Keratinocyte (primary cell): ENCODE measurements at places on chromosomes 11 and 22.

GRCh38 chr11:74932797-74933196 is 16.1 kb downstream of the XRRA1 start:
- peaks cover 6% of the 10 kb centered on the region for H3K36me3 ChIP-seq
- peak overlapping the region; percentile 69 for H3K27ac ChIP-seq
- H3K4me1 ChIP-seq = peaks cover 23% of the 10 kb centered on the region
- no peaks in the 10 kb centered on the region for H3K27me3 ChIP-seq
- H3K4me3 ChIP-seq = no peak overlapping the region
- peak; percentile 57 for DNase-seq

GRCh38 chr22:41237036-41237706 is 3.6 kb downstream of the CHADL start:
- no peak for DNase-seq
- H3K36me3 ChIP-seq = no peaks in the 10 kb centered on the region
- H3K27ac ChIP-seq = no peak overlapping the region
- no peak overlapping the region for H3K4me3 ChIP-seq
- H3K4me1 ChIP-seq = peaks cover 16% of the 10 kb centered on the region

DNA sequence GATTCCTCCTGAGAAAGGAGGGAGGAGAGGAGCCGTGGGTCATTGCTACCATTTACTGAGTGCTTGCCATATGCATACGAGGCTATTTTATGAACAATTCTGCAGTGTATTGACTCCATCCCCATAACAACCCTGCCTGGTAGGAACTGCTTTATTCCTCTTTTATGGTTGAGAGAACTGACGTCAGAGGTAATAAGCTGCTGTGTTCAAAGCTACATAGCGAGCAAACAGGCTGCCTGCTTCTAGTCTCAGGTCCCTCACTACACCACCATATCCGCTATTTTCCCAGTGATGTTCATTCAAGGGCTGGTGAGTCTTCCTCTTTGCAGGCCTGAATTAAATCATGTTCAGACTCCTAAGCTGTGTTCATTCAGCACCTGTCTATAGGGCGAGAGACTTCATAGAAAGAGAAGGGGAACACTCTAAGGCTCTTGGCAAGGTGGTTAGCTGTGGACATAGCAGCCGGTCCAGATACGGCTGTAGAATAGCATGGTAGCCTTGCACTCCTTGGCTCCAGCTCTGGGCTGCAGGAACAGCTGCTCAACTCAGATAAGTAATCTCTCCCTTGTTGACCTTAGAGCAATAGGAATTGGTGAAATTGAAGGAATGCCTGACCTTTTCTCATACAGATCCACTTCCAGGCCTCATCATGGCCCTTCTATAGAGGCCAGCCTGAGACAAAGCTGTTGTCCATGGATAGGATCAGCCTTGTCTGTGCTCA is 82.6 kb downstream of the MICAL2 start:
- peaks cover 51% of the 10 kb centered on the region for H3K4me1 ChIP-seq
- H3K4me3 ChIP-seq = no peak overlapping the region
- H3K27me3 ChIP-seq = no peaks in the 10 kb centered on the region
- DNase-seq = no peak

DNA sequence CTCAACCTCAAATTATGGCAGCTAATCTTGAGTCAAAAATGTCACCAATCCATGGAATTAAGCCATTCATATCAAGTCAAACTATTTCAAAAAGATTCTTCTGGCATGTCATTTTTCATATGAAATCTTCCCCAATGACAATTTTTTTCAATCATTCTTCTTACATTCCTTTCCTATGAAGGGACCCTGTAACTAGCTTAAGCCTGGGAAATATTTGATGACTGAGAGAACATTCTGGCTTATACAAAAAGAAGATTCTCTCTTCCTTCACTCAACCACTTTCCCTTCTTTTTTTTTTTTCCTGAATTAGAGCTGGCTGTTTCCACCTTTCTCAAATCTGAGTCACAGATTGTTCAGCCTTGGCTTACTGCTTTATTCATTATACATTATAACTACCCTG is 903.7 kb downstream of the FAM181B start:
- no peaks in the 10 kb centered on the region for H3K4me1 ChIP-seq
- H3K27me3 ChIP-seq = no peaks in the 10 kb centered on the region
- H3K4me3 ChIP-seq = no peak overlapping the region
- no peaks in the 10 kb centered on the region for H3K36me3 ChIP-seq
- no peak overlapping the region for H3K27ac ChIP-seq

DNA sequence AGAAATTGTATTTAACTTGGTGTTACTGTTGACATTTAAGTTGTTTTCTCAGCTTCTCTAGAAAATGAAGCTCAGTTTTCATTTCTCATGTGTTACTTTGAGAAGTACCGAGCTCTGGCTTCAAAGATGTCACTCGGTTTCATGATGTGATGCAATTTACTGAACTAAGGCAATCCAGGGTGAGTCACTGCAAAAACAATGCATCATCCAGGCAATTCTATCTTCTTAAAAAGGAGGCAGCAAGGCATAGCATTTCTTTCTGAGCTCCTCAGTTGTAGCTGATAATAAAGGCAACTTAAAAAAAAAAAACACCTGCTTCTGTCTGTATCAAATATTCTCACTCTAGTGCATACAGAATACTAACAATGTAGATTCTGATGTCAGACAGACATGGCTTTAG is 91.1 kb upstream of the KCNA4 start:
- H3K27ac ChIP-seq = no peak overlapping the region
- no peaks in the 10 kb centered on the region for H3K4me1 ChIP-seq
- no peak for DNase-seq

DNA sequence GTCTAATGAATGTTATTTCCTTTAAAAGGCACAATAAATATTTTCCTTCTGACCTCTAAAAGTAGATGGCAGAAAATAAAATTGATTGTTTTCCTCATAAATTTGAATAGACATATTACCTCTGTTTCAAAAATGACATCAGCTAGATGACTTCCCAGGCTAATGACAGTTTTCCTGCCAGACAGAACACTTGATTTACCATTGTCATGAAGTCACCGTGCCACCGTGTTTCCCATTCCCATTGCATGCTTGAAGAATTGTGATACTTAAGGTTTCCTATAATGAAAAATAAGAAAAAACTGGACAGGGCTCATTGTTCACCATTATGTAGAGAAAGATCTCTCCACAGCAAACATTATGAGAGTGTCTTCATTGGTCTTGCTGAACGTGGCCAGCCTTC is 151.1 kb downstream of the NCAM1 start:
- H3K36me3 ChIP-seq = no peaks in the 10 kb centered on the region
- H3K27ac ChIP-seq = no peak overlapping the region
- no peaks in the 10 kb centered on the region for H3K27me3 ChIP-seq
- H3K4me3 ChIP-seq = no peak overlapping the region
- DNase-seq = no peak

DNA sequence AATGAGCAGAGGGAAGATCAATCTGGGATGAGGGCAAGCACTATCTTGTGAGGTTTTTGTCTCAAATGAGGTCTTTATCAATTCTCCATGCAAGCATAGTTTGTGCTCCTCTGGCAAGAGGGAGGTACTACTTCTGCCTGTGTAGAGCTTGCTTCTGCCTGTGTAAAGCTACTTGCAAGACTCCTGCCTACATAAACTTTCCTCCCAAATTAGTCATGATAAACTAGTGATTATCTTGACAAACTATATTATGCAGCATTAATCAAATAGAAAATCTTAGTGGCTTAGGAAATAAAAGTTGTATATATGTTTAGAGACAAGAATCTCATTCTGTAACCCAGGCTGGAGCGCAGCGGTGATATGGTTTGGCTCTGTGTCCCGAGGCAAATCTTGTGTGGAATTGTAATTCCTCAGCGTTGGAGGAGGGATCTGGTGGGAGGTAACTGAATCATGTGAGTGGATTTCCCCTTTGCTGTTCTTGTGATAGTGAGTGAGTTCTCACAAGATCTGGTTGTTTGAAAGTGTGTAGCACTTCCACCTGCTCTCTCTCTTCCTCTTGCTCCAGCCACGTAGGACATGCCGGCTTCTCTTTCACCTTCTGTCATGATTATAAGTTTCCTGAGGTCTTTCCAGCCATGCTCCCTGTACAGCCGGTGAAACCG is 8.0 kb upstream of the MMP10 start:
- no peak overlapping the region for H3K4me3 ChIP-seq
- H3K27ac ChIP-seq = no peak overlapping the region
- no peak for DNase-seq
- peaks cover 5% of the 10 kb centered on the region for H3K4me1 ChIP-seq
- H3K36me3 ChIP-seq = no peaks in the 10 kb centered on the region
- H3K27me3 ChIP-seq = no peaks in the 10 kb centered on the region

DNA sequence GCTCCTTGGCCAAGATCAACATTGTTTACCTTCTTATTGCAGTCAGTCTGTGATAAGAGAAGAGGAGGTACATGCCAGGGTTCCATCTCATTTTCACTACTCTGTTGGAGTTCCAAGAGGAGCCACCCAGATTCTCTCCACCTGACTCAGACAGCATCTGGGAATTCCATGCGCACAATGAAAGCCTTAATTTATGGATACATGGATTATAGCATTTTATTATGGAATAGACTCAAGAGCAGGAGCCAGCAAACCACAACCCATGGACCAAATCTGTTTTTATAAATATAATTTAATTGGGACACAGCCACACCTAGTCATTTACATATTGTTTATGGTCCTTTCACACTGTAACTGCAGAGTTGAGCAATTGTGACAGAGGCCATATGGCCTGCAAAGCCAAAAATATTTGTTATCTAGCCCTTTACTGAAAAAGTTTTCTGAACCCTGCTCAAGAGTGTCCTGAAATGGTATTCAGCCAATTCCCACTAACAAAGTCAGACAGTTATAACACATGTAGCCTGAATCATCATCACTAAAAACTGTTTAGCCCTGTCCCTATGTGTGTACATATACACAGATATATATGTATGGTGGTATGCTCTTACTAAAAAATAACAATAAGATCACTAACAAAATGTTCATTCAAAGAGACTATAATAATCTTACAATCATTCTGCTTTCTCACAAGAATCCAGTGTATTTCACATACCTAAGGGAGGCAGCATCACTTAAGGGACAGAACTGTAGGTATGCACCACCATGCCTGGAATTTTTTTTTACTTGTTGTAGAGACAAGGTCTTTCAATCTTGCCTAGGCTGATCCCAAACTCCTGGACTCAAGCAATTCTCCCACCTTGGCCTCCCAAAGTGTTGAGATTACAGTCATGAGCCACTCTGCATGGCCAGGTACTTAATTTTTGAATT is 104.5 kb upstream of the TEAD1 start:
- H3K4me3 ChIP-seq = no peak overlapping the region
- no peak for DNase-seq
- peaks cover 22% of the 10 kb centered on the region for H3K27me3 ChIP-seq
- no peak overlapping the region for H3K27ac ChIP-seq
- H3K36me3 ChIP-seq = no peaks in the 10 kb centered on the region
- H3K4me1 ChIP-seq = no peaks in the 10 kb centered on the region

GRCh38 chr11:67265633-67266448 is 432 bp upstream of the GRK2 start:
- DNase-seq = no peak
- peak overlapping the region; percentile 45 for H3K4me3 ChIP-seq
- peak overlapping the region; percentile 7 for H3K27ac ChIP-seq
- H3K36me3 ChIP-seq = peaks cover 8% of the 10 kb centered on the region
- H3K4me1 ChIP-seq = peaks cover 87% of the 10 kb centered on the region

GRCh38 chr11:8100605-8101004 is 19.6 kb downstream of the TUB start:
- H3K27me3 ChIP-seq = no peaks in the 10 kb centered on the region
- H3K27ac ChIP-seq = no peak overlapping the region
- H3K4me3 ChIP-seq = no peak overlapping the region
- H3K4me1 ChIP-seq = peaks cover 9% of the 10 kb centered on the region
- H3K36me3 ChIP-seq = no peaks in the 10 kb centered on the region

GRCh38 chr22:49424893-49425270 is 402.8 kb downstream of the BRD1 start:
- no peak overlapping the region for H3K4me3 ChIP-seq
- no peaks in the 10 kb centered on the region for H3K36me3 ChIP-seq
- H3K27ac ChIP-seq = no peak overlapping the region
- no peaks in the 10 kb centered on the region for H3K4me1 ChIP-seq

- H3K27ac ChIP-seq = no peak overlapping the region
- no peak overlapping the region for H3K4me3 ChIP-seq
- no peak for DNase-seq
These were observed 177.3 kb upstream of the C11orf58 start for GRCh38 chr11:16561150-16561549.

GRCh38 chr11:81673001-81673400 is 1060.7 kb downstream of the FAM181B start:
- no peak overlapping the region for H3K27ac ChIP-seq
- H3K27me3 ChIP-seq = no peaks in the 10 kb centered on the region
- DNase-seq = no peak
- no peak overlapping the region for H3K4me3 ChIP-seq

DNA sequence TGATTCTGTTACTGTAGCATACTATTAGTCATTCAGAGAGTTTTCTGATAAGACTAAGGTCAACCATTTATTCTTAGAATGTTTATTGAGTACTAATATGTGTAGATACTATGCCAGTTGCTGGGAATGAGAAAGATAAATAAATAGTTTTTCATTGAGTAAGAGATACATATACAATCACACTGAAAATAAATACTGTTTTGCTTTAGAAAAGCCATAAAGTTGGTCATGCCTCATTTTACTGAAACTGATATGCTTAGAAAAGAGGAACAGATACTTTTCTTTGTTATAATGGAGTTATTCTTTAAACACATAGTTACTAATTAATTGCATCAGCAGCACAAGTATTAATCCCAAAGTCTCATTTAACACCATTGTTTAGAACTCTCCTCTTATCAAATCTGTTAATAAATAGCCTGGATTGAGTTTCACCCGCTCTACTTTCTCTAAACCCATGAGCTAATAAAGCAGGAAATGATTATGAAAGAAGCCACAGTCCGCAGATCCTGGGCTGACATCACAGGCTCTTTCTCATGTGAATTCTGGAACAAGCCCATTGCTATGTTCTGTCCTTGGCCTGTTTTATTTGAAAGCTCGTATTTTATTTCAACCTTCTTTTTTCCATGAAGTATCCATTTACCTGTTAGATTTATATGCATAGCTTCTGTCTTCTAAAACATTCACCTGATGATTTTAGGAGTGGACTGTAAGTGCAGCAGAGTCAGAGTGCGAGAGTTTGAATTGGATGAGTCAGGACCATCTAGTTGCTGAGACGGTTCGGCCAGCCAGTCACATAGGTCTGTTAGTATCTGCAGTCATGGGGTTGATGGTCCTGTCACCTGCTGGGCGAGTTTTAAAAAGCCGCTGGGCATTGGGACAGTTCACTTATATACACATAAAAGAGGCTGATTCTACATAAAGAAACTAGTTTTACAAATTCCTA is 35.5 kb downstream of the PIWIL4 start:
- no peaks in the 10 kb centered on the region for H3K27me3 ChIP-seq
- no peaks in the 10 kb centered on the region for H3K36me3 ChIP-seq
- H3K4me3 ChIP-seq = no peak overlapping the region

- peaks cover 9% of the 10 kb centered on the region for H3K27me3 ChIP-seq
- H3K4me1 ChIP-seq = no peaks in the 10 kb centered on the region
- H3K27ac ChIP-seq = no peak overlapping the region
- no peak overlapping the region for H3K4me3 ChIP-seq
These were observed 6.0 kb downstream of the OR2AT4 start for GRCh38 chr11:75090671-75091177.

GRCh38 chr11:108037636-108038035 is 28.9 kb downstream of the CUL5 start:
- no peaks in the 10 kb centered on the region for H3K27me3 ChIP-seq
- no peak overlapping the region for H3K27ac ChIP-seq
- no peaks in the 10 kb centered on the region for H3K4me1 ChIP-seq
- peaks cover 11% of the 10 kb centered on the region for H3K36me3 ChIP-seq
- no peak for DNase-seq
